Stimulated activated CD4-positive, alpha-beta T cell treated with anti-CD3 and anti-CD28 coated beads, Interleukin-4, amount 100 ng/mL, for 1 hour (primary cell): ENCODE measurements at places on chromosomes 12 and 14.

DNA sequence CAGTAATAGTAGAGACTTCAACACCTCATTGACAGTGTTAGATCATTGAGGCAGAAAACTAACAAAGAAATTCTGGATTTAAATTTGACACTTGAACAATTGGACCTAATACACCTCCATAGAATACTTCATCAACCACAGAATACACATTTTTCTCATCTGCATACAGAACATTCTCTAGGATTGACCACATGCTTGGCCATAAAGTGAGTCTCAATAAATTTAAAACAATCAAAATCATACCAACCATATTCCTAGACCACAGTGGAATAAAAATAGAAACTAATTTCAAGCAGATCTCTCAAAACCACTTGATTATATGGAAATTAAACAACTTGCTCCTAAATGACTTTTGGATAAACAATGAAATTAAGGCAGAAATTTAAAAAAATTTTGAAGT, 82.3 kb downstream of the SLC38A4 start:
- DNase-seq, result no peak

DNA sequence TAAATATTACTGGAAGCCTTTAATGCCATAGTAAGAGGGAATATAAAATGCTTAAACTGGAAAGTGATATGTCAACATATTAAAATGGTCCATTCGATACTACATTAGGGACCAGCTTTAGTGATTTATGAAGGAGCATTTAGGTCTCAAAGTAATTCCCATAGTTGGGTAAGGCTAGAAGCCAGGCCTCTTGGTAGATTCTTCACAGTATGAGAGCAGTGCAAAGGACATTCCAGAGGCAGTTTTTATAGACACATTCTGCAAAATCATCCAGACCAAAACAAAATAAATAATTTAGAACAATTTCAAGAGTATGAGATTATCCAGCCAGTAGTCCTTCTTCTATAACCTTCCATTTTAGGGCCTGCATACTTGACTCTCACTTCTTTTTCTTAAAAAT, 142.6 kb upstream of the PDZRN4 start:
- no peak for DNase-seq

- DNase-seq, result no peak
Observed at GRCh38 chr12:52350021-52350620, 17.2 kb downstream of the KRT85 start.

DNA sequence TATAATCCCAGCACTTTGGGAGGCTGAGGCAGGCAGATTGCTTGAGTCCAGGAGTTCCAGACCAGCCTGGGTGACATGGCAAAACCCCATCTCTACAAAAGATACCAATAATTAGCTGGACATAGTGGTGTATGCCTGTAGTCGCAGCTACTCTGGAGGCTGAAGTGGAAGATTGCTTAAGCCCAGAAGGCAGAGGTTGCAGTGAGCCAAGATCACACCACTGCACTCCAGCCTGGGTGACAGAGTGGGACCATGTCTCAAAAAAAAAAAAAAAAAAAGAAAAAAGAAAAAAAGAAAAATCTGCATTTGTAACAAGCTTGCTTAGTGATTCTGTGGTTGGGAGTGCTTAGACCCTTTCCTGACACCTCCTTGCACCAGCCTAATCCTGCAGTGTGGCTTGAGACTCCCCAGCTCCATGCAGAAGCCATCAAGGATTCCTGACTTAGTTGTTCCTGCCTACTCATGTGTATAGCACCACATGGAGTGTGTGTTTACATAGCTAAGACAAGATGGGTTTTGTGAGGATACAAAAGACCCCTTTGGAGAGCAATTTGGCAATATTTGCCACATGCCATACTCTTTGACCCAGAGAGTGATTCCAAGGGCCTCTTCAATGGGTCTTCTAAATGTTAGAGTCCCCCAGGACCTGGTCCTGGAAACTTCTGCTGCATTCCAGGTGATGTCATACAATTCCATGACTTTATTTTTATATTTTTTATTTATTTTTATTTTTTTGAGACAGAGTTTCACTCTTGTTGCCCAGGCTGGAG, 5.1 kb upstream of the TMED10 start:
- no peak for DNase-seq

- DNase-seq, result peak; percentile 68
Observed at GRCh38 chr12:118055144-118055557, 5.8 kb downstream of the WSB2 start.

GRCh38 chr14:31261859-31262731, 54.5 kb upstream of the HECTD1 start:
- DNase-seq, result no peak

GRCh38 chr14:67486890-67487289, 1.6 kb downstream of the TMEM229B start:
- DNase-seq, result no peak

DNA sequence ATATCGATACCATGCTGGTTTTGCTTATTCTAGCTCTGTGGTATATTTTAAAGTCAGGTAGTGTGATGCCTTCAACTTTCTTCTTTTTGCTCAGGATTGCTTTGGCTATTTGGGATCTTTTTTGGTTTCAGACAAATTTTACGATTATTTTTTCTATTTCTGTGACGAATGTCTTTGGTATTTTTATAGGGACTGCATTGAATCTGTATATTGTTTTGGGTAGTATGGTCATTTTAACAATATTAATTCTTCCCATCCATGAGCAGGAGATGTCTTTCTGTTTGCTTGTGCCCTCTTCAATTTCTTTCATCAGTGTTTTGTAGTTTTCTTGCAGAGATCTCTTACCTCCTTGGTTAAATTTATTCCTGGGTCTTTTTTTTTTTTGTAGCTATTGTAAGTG, 10.8 kb upstream of the SLC4A8 start:
- DNase-seq, result no peak
